Stimulated activated CD4-positive, alpha-beta T cell treated with anti-CD3 and anti-CD28 coated beads, Interleukin-1b, Interleukin-23, amount 100 ng/mL, for 1 hour (primary cell): ENCODE measurements at places on chromosomes 1 and 21.

- DNase-seq, result no peak
Observed at GRCh38 chr1:204669579-204669978, 16.0 kb downstream of the LRRN2 start.

- DNase-seq, result no peak
Observed at GRCh38 chr1:173663159-173663558, 6.5 kb downstream of the ANKRD45 start.

GRCh38 chr1:230507236-230507635, 81.1 kb upstream of the PGBD5 start:
- no peak for DNase-seq

DNA sequence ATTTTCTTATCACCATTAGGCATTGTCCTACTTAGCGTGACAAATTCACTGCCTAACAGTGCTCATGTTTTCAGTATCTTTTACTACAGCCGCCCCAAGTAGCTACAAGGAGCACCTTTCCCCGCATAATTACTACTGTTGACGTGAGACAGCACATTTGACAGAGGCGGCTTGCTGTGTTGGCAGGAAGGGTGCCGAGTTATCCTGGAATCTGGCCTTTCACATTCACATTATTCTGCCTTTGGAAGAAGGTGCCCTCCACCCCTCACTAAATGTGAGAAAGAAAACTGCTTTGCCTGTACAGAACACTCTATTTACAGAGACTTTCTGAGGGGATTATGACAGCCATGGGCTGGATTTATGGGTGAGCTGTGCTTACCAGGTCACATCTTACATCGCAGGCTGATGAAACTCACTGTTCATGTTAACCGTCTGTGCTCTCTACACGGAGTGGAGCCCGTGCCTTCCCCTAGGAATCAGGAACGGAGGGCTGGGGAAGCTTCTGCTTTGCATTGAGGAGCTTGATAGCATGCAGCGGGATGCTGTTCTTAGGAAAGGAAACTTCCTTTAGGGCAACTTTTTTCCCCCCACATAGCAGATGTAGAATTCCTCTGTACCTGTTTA, 148.0 kb upstream of the ZRANB2 start:
- DNase-seq, result no peak

GRCh38 chr1:228544921-228545591, 57.9 kb downstream of the RNF187 start:
- no peak for DNase-seq

DNA sequence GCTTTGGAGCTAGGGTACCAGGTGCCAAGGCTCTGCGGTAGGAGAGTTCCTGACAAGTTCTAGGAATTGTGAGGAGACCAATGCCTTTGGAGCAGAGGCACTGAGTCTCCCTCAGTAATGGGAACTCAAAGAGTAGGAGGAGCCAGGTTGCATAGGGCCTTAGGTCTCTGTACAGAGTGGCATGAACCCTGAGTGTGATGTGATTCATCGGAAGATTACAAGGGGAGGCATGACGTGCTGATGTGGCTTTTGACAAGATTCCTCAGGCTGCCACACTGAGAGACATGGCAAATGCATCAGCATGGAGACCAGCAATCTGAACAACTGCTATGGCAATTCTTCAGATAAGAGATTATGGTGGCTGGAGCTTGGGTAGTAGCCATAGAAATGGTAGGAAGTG, 94.6 kb upstream of the SLC44A3 start:
- no peak for DNase-seq

- DNase-seq, result no peak
Observed at GRCh38 chr1:65478379-65479026, 58.0 kb downstream of the LEPR start.

DNA sequence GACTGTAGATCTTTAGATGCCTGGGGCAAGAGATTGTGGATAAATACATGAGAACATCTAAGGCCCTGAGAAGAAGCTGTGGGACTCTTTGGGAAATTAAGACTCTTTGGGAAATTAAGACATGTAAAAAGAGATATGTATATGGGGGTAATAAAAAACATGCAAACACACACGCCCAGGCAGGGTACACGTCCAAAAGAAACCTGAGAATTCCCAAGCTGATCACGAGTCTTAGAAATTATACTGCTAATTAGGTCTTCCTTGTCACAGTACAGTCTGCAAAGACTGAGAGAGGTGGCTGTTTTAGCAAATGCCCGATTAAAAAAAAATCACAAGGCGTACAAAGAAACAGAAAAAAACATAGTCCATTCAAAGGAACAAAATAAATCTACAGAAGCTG, 39.3 kb upstream of the ERO1B start:
- no peak for DNase-seq

DNA sequence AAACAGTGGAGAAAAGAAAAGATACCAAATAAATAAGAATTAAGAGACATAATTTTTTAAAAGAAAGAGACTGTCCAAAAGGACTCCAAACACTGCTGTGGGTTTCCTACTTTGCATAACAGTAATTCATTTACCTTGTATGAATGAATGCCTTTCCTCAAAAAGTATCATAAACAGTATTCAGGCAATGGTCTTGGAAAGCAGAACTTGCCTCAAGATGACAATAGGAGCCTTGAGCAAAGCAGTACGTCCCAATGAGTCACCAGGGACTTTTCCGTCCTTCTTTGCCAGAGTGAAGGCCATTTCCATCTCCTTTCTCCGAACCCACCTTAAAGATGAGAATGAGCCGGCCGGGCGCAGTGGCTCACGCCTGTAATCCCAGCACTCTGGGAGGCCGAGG, 186.4 kb downstream of the ZBTB18 start:
- DNase-seq, result no peak

- no peak for DNase-seq
Observed at GRCh38 chr1:158362941-158363340, 9.2 kb downstream of the CD1E start.

DNA sequence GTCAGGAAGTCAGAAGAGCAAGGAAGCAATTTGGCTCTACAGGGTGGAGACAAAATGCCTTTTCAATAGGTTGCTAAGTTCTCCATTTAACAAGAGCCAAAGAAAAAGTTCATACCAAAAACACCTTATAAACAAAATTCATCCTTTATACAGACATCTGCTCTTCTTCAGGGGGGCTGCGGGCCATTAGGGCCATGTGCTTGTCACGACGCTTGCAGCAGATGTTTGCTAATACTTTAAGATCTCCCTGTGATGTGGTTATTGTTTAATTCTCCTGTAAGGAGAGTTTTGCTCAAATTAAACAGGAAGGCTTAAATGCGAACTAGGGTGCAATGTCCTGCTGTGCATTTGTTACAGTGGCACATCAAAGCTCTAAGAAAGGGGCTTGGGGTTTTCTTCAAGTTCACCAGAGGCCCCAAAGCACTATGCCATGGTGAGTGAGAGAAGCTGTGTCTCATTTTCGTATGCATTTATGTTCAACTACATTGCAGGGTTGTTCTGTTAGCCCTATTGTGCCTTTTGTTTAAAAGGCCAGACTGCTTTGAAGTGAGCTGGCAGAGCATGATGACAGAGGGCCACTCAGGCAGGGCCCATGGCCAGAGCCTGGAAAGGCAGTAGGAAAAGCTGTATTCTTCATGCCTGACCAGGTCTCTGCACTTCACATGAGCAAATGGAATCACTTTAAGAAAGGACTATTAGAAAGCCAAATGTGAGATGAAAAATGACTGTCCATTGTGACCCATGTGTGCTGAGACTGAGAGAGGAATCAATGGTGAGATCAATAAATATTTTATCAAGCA, 24.8 kb upstream of the NTPCR start:
- no peak for DNase-seq

GRCh38 chr1:109716121-109716520, 4.1 kb downstream of the GSTM5 start:
- no peak for DNase-seq

- DNase-seq, result no peak
Observed at GRCh38 chr1:93681101-93681988, at the start of gene BCAR3. Gene BCAR3, minus strand, starts transcription at chr1:93681837. Its CDS starts 6,907 bp downstream, at chr1:93674930.

DNA sequence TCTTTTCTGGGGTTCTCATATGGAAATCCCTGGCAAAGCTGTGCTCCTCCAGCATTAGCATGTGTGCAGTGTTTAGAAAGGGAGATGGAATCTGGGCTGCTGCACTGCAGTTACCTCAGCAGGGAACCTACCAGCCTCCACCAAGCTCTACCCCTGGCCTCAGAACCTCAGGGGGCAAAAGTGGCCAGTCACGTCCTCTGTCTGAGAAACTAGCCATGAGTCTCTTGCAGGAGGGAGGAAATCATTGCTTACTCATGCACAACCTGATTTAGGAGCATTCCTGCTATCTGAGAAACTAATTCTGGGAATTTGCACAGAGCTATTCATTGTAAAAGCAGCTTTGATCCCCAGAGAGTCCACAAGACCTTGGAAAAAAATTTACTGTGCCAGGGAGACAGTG, 80.6 kb upstream of the IPO9 start:
- DNase-seq, result no peak

DNA sequence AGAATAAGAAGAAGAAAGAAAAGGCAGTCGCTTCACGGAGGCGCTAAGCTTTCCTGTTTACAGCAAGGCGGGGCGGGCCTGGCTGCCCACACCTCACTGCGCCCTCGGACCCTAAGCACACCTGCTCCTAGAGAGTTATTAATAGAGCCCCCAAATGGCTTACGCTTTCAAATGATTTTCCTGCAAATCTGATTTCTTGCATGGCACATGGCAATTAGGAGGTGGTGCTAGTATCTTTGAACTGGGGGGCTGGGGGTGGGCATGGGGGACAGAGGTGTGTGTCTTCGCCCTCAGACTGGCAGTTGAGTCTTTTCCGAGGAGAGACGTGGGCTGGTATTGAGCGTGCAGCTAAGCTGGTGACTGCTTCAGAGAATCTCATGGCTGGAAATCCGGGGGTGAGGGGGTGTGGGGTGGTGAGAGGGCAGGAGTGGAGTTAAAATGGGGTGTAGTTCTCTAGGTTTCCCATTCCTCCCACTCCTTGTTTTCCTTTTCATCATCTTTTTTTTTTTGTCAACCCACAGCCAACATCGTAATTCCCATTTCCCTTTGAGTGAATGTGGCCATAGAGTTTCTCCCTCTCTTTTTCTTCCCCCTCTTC, 1.3 kb downstream of the S1PR1 start:
- peak; percentile 49 for DNase-seq

GRCh38 chr1:203354246-203354645, 3.3 kb upstream of the FMOD start:
- no peak for DNase-seq

DNA sequence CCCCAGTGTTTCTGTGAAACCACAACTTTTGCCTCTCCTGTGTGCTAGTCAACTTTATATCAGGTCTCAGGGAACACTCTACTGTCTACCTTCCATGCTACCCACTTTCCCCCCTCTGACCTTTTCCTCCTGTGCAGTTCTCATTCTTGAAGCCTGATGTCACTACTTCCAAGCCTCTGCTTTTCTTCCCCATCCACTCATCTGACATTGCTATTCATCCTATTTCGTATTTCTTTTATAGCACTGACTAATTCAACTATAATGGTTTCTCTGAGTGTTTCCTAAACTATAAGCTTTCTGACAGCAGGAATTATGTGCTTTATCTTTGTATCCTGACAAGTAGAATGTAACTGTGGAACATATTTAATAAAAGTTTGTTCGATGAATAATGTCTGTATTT, 18.2 kb upstream of the DPH5 start:
- DNase-seq, result no peak

- DNase-seq, result no peak
Observed at GRCh38 chr1:41851589-41851988, 67.1 kb downstream of the HIVEP3 start.

DNA sequence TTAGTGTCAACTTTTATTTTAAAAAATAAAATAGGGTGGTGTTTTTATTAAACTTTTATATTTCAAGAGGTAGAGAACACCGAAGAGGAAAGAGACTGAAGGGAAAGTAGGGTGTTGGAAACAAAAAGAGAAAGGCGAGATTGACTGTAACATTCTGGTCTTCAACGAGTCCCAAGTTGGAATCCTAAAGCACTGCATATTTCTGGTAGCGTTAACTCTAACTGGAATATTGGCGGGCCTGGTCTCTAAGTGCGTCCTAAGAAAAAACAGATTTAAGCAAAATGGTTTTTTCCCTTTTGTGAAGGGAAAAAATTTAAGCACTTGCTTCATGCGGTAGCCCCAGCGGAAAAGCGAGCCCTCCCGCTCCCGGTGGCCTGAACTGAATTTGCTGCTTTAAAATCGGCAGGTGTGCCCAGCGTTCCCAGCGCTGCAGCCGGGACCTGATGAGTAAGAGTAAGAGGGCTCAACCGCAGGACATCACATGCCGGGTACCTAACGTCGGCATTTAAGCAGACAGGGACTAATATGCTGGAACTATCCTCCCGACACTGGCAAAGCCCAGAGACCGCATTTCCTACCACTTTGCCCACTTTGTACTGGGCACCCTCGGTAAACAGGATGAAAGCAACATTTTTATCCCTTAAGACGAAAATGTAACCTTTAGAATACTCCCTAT, 30.5 kb upstream of the NFIA start:
- no peak for DNase-seq
